ENCODE measurements at places on chromosomes 3 and 15. TPM values are rescaled to one million over a fixed set of nuclear protein-coding genes. Genes with fewer than 3 reads are reported as not detected.

ATP13A5 gene
- not detected for total RNA-seq

C3orf49 gene
- total RNA-seq = not detected

YEATS2 gene
- 49.3 TPM for total RNA-seq

ANKRD34C gene
- not detected for total RNA-seq

SNAP23 gene
- 49.0 TPM for total RNA-seq

PLA2G4D gene
- total RNA-seq = not detected

RHCG gene
- not detected for total RNA-seq

CPNE4 gene
- not detected for total RNA-seq

PPM1L gene
- 3.8 TPM for total RNA-seq
